Activated CD8-positive, alpha-beta T cell treated with anti-CD3 and anti-CD28 coated beads, Interleukin-2, amount 10 ng/mL, durations not matched to agents 7 days and 5 days (primary cell): ENCODE measurements at places on chromosomes 3 and 15.
A peak's percentile ranks its signal among the peaks of the same experiment; 100 is the strongest.

- H3K27ac ChIP-seq: no peak overlapping the region
- no peak for DNase-seq
- no peak overlapping the region for H3K4me3 ChIP-seq
- no peaks in the 10 kb centered on the region for H3K4me1 ChIP-seq
- H3K36me3 ChIP-seq: no peaks in the 10 kb centered on the region
- no peaks in the 10 kb centered on the region for H3K27me3 ChIP-seq
These were observed 41.2 kb downstream of the CRYBG3 start for GRCh38 chr3:97863031-97863430.

DNA sequence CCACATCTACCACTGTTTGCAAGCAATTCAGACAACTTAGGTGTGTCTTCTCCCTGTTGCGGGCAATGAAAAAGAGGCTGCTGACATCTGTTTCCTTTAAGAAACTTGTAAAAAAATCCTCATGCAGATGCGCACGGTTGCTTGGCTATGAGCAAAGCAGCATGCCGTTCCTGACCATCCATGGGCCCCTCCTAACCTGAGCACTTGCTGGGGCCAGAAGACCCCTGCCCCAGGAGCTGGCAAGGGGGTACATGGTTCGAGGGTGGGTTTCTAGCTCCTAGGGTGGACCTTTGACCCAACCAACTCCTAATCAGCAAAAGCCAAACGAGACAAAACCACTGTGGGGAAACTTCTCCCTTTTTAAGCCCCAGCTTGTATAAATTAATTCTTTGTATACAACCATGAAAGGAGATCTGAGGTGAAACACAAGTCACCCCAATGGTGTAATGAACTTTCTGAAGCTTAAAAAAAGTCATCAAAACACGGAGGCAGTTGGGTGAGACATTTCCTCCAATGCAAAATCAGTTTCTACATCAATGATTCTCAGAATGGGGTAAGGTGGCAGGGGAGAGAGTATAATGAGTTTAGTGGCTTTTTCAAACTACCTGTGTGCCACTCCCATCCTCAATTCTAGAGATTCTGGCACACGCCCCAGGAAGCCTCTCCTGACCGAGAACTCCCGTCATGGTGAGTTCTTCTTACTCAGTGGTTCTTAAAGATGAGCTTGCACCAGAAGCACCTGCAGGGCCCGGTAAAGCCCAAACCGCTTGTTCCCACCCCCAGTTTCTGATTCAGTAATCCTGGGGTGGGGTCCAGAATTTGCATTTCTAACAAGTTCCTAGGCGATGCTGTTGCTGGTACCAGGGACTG, 44.1 kb downstream of the CPN2 start:
- peak overlapping the region; percentile 69 for H3K4me3 ChIP-seq
- H3K4me1 ChIP-seq: peaks cover 61% of the 10 kb centered on the region
- H3K27me3 ChIP-seq: peaks cover 20% of the 10 kb centered on the region
- peak; percentile 49 for DNase-seq
- H3K27ac ChIP-seq: peak overlapping the region; percentile 84
- peaks cover 4% of the 10 kb centered on the region for H3K36me3 ChIP-seq

GRCh38 chr3:29618395-29619282, 337.8 kb downstream of the RBMS3 start:
- H3K4me3 ChIP-seq: no peak overlapping the region
- no peak for DNase-seq
- H3K36me3 ChIP-seq: no peaks in the 10 kb centered on the region

DNA sequence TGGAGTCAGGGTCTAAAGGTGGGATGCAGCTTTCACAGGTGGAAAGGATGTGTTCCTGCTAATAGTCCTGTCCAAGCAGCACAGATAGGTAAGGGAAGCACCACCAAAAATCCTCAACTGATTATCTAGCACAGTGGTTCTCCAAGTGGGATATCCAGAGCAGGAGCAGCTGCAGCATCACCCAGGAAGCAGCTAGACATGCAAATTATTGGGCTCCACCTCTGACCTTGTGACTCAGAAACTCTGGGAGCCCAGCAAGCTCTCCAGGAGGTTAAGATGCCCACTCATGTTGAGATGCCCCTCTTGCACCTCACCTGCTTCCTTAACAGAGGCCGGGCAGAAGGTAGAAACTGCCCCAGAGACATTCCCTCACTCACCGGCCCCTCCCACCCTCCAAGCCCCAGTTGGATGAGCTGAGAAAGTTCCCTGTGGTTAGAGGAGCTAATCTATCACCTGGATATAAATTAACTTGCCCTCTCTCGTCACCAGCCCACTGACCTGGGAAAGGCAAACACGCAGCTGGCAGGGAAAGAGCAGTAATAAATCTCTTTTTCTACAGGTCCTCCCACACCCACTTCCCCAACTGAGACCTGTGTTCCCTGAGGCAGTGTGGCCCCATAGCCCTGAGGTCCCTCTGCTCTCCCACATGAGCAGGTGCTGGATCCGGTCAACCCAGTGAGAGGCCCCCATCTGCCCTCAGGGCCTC, 39.3 kb downstream of the ADCY5 start:
- H3K27ac ChIP-seq: no peak overlapping the region
- H3K36me3 ChIP-seq: no peaks in the 10 kb centered on the region
- no peak for DNase-seq

DNA sequence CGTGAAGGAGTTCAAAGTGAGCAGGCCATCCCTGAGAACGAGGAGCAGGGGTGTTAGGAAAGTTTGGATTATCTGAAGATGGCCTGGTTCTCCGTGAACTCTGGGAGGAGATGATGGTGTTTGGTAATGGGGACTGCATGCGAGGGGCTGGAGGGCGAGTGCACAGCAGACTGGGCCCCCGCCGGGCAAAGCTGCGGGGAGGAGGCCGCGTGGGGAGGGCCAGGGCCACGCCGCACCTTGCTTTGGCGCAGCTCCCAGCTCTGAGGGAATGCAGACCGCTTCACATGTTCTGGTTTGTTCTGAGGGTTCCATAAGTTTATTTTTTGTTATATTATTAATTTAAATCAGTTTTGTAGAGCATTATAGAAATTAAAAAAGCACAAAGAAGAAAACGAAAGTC, 22.2 kb downstream of the SLC6A1 start:
- H3K27ac ChIP-seq: no peak overlapping the region
- no peaks in the 10 kb centered on the region for H3K27me3 ChIP-seq
- DNase-seq: no peak
- H3K4me1 ChIP-seq: no peaks in the 10 kb centered on the region
- no peak overlapping the region for H3K4me3 ChIP-seq

DNA sequence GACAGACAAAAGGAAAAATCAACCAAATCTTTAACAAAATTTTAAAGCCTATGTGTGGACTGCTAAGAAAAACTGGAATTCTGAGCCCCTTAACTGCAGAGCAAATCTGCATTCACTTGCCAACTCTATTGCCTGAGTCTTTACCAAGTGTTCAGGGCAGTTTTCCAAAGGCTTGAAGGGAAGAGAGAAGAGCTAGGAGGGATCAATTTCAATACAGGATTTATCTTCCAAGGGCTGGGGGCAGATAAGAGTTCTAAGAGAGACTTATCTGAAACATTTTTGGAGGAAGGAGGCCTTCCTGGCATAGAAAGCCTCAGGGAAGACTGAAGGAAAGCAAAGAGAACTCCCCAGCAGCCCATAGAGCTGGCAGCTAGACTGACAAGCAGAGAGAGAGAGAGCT, 31.4 kb upstream of the LSAMP start:
- H3K4me3 ChIP-seq: no peak overlapping the region
- no peaks in the 10 kb centered on the region for H3K27me3 ChIP-seq
- H3K36me3 ChIP-seq: no peaks in the 10 kb centered on the region

- H3K4me1 ChIP-seq: no peaks in the 10 kb centered on the region
- H3K4me3 ChIP-seq: no peak overlapping the region
- no peak for DNase-seq
- H3K27me3 ChIP-seq: peaks cover 4% of the 10 kb centered on the region
- no peak overlapping the region for H3K27ac ChIP-seq
- H3K36me3 ChIP-seq: no peaks in the 10 kb centered on the region
These were observed 40.8 kb downstream of the CLDN1 start for GRCh38 chr3:190281308-190282051.

DNA sequence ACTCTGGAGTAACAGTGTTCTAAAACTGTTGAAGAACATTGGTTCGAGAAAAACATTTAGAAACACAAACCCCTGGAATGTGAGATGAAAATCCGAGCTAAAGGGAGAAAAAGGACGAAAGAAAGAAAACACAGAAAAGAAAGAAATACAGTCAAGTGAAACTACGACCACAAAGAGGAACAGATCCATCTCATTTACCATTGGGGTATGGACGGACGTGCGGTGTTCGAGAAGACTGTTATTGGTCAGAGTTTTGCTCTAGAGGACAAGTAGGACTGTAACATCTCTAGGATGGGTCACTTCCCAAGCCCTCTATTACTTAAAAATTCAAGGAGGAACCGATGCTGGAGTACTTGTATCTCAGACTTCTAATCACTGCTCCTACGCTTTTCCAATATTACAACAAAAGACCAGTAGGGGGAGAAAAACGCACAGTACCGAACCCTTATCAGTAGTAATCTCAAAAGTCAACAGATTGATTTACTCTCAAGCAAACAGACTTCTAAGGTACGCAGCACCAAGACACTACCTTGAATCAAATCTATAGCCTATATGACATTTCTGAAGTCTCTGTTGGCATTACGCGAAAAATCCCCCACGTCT, 1.1 kb upstream of the PIK3CA start:
- no peaks in the 10 kb centered on the region for H3K36me3 ChIP-seq
- peaks cover 16% of the 10 kb centered on the region for H3K27me3 ChIP-seq
- H3K4me1 ChIP-seq: peaks cover 28% of the 10 kb centered on the region
- no peak overlapping the region for H3K4me3 ChIP-seq

DNA sequence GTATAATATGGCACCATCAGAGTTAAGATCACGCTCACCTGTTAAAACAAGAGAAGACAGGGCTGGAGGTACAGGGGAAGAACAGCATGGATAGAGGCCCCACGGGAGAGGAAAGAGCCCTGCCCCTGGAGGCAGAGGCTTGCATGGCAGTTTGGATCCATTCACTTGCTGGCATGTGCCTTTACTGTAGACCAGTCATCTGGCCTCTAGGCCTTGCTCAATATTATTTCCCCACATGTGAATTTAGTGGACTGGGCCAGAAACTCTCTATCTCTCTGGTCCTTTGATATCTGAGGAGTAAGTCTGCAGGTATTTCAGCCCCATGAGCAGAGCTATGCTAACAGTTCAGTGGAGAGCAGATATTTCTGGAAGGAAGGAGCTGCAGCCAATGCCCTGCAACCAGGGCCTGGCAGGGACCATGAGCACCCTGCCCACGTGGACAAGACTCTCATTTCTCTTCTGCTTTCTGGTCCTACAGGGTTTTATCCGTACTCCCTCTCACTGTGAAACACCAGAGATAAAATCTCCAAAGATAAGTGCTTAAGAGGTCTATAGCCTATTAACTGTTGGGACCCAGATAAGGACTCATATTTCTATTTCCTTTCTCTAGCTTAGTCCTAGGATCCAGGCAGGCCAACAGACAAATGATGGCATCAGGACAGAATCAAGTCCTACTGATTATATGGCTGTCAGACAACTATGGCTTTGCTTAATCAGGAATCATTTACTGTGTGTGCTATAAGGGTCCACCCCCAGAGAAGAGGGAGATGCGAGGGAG, 65.0 kb downstream of the CLDN11 start:
- DNase-seq: no peak
- peaks cover 12% of the 10 kb centered on the region for H3K27me3 ChIP-seq
- no peak overlapping the region for H3K27ac ChIP-seq
- no peaks in the 10 kb centered on the region for H3K36me3 ChIP-seq
- no peak overlapping the region for H3K4me3 ChIP-seq
- H3K4me1 ChIP-seq: peaks cover 3% of the 10 kb centered on the region
